ENCODE measurements at places on chromosomes 7 and 10. TPM values are rescaled to one million over a fixed set of nuclear protein-coding genes. Genes with fewer than 3 reads are reported as not detected.

DNA sequence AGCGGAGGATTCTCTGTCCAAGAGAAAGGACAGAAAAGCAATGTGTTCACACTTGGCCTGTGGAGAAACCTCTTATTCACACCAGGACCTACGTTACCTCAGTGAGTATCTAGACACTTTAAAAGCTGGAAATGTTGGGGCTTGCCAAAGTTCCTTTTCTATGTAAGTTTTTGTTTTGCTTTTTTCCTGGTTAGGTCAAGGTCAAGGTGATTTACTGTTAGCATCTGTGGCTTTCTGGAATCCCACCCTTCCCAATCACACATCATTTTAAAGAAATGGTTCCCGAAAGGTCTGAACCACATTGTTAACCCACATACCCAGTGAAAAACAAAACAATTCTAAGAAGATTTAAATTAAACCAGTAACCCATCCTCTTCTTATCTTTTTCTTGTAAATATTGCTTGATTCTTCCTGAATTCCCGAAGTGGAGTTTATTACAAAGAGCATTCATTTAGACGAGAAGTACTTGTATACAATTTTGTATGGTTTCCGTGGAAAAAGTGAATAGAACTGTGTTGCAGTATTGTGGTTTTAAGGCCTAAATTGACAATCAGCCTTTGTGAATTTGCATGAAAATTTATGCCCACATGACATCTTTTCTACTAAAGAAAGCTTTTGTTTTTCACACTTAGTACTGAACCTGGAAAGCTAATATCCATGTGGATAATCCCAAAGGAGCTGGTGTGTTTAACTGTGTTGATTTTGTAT is 827.0 kb upstream of the IGFBP3 start:
- no peak for ATAC-seq

The IQCE gene
- total RNA-seq: 7.5 TPM

The TAS2R3 gene
- 0.96 TPM for total RNA-seq

DNA sequence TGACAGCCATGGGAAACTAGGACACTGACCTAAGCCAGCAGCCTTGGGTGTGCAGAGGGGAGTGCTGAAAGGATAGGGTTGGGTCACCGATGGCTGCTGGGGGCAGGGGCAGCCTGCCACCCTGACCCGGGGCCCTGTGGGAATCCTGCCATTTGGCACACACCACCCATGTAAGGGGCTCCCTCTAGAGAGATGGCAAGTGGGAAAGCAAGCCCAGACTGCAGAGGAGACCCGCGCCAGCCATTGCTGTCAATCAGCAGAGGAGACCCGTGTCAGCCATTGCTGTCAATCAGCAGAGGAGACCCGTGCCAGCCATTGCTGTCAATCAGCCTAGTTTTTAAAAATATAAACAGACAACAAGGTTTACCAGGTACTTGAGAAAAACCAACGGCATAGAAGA is 27.4 kb upstream of the PRKAG2 start:
- ATAC-seq: no peak

DNA sequence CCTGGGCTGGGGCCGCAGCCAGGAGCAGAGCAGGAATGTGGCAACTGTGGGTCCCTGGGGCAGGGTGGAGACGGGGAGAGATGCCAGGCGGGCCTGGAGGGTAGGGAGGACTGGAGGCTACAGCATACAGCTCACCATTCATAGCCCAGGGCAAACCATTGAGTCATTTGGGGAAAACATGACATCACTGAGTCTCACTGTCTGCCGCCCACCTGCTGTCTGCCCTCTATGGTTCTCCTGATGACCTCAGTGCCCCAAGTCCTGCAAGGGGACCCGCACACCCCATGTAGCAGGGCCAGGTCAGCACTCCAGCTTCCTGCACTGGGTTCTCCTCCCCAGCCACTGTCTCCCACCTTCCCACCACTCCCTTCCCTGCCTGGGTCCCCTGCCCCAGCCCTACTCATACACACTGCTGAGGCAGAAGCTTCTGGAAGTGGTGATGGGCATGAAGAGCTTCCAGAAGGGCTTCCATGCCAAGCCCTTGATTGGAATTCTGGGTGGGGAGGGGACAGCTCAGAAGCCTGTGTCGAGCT is 10.4 kb downstream of the CHST3 start:
- ATAC-seq: peak; percentile 26

The INA gene
- total RNA-seq: 1.4 TPM

DNA sequence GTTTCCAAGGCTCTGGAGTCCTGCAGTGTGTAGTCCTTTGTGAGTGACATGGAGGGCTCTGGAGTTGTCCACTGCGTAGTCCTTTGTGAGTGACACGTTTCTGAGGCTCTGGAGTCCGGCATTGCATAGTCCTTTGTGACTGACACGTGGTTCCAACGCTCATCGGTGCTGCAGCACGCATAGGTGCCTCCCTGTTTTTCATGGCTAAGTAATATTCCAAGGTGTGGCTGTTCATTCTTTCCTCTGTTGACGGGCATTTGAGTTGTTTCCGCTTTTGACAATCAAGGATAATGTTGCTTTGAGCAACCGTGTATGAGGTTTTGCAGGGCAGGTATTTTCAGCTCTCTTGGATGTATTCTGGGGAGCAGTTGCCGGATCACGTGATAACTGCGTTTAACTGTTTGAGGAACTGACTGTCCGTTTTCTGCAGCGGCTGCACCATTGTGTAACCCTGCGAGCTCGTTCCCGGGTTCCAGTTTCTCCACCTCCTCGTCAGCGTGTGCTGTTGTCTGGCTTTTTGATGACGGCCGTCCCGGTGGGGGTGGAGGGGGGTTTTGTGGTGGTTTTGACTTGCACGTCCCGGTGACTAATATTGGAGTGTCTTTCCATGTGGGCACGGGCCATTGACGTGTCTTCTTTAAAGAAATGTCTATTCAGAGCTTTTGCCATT is 21.1 kb downstream of the FAM20C start:
- no peak for ATAC-seq

- ATAC-seq: no peak
These were observed 40.4 kb downstream of the MTURN start for GRCh38 chr7:30175180-30175579.

DNA sequence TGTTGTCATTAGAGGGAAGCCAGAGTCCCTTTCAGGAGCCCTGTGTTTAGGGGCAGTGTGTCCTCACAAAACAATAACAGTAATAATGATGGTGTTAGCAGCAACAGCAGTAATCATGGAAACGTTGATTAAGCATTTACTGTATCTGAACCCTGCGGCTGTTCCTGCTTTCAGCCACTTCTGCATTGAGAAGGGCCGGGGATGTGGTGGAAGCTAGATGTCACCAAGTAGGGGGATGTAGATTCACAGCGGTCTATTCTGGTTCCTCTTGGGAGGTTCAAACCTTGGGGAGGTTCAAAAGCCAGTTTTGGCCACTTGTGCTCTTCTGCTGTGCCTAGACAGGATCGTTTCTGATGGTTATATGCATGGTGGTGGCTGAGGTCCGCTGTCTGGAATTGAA is 44.8 kb downstream of the PRPF18 start:
- peak; percentile 15 for ATAC-seq

GRCh38 chr10:106076496-106076895 is 1088.0 kb downstream of the SORCS1 start:
- ATAC-seq: no peak

- ATAC-seq: no peak
These were observed 18.0 kb upstream of the TBXAS1 start for GRCh38 chr7:139811066-139811465.

The CLRN3 gene
- not detected for total RNA-seq

The NUPR2 gene
- 0.32 TPM for total RNA-seq

The TRIP6 gene
- 61.1 TPM for total RNA-seq

GRCh38 chr10:31778627-31779026 is 150.0 kb downstream of the ARHGAP12 start:
- ATAC-seq: no peak

The CYP3A5 gene
- total RNA-seq: 26.4 TPM

DNA sequence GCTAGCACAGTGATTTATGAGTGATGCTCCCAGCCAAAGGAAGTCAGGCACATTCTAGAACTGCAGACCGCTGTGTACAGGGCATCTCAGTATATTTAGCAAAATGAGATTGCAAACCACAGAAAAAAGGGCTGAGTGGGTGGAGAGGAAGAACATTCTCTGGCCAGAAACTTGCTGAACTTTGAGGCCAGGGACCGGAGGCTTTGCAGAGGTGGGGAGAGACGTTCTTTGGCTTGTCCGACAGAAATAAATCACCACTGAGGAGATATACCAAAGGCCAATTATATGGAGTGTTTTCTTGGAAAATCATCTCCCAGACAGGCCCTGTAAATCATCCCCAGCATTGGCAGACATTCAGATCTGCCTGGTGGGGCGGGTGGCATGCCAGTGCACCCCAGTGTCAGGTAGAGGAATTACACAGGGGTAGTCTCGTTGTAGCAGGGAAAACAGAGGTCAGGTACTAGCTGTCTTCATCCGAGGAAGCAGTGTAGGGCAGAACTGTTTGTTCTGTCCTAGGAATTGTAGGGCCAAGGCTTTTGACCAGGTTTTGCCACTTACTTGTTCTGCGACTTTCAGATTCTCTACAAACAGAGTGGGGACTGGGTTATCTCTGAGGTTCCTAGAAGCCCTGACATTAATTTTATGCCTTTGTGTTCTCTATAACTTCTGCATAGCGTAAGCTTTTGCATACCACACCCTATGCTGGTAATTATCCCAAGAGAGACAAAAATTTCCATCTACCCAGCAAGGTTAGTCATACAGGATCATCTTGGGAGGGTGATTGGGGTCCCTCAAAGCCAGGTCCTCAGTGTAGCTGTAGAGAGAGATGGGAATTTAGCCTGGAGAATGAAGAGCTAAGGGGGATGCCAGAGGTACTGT is 655.6 kb downstream of the LRMDA start:
- peak; percentile 78 for ATAC-seq

GRCh38 chr10:101118031-101118430 is 13.1 kb upstream of the TLX1 start:
- no peak for ATAC-seq

- ATAC-seq: no peak
These were observed 21.8 kb upstream of the MYL7 start for GRCh38 chr7:44162785-44163395.

GRCh38 chr10:12333380-12334185 is 15.8 kb upstream of the CAMK1D start:
- ATAC-seq: peak; percentile 93

GRCh38 chr7:103120362-103120761 is 28.5 kb downstream of the NAPEPLD start:
- no peak for ATAC-seq

- ATAC-seq: no peak
These were observed 46.6 kb upstream of the COL1A2 start for GRCh38 chr7:94348142-94348541.

The SSBP1 gene
- 105 TPM for total RNA-seq

The GPRIN2 gene
- total RNA-seq: 4.5 TPM

The CNTNAP2 gene
- total RNA-seq: 1.2 TPM

- no peak for ATAC-seq
These were observed 30.1 kb upstream of the NAMPT start for GRCh38 chr7:106314875-106315274.

GRCh38 chr7:127959770-127960169 is 71.5 kb downstream of the LRRC4 start:
- ATAC-seq: no peak

The MUC12 gene
- 0.16 TPM for total RNA-seq

DNA sequence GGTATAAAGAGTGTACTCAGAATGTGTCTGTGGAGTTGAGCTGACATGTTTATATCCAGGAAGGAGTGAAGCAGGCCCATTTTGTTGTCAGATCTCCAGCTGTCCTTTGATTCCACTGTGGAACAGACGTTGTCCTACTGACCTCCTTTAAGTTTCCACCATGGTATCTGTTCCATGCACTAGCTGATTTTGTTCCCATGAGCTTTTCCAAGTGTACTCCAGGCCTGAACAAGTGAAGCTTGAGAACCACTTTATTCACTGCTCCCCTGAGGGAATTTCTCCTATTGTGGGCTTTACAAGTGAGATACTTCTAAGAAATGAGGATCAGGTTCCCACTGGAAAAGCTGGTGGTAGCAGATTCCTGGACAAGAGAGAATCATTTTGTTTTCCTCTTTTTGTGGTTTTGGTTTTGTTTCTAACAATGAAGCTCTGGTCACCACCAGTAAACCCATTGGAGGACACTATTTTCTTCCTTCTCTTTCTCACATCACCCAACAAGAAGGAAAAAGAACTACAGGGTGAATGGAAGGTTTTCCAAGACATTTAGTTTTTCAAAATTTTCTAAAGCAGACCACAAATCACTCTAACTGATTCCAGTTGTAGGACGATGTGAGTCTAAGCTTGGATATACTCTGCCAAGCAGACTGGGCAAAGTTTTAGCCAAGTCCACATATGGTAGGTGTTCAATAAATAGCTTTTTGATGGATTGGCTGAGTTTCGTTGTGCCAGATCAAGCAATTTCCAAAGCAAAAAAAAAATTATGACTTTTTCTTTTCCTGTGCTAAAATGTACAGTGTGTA is 144.2 kb downstream of the JCAD start:
- no peak for ATAC-seq

GRCh38 chr7:30703756-30704155 is 21.5 kb upstream of the CRHR2 start:
- no peak for ATAC-seq

- ATAC-seq: no peak
These were observed 265.2 kb upstream of the PPP2R2D start for GRCh38 chr10:131635564-131636015.

- no peak for ATAC-seq
These were observed 95.8 kb upstream of the AGBL3 start for GRCh38 chr7:134890246-134891240.

The KCNIP2 gene
- 0.84 TPM for total RNA-seq

DNA sequence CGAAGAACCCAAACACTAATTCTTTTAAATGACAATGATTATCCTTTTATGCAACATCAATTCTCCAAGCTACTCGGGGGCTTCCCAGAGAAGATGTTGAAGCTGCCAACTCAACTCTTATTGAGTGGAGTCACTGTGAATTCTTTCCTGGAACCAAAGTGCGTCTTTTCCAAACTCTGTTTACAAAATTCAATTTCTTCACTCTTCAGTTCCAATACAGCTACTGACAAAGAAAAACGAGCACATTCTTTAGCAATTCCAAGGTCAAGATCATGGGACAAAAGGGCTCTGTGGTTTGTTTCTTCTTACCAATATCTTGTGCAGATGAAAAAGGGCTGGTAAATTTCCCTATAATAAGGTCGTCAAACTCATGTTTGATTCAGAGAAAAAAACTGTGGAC is 74.2 kb downstream of the FAS start:
- no peak for ATAC-seq

DNA sequence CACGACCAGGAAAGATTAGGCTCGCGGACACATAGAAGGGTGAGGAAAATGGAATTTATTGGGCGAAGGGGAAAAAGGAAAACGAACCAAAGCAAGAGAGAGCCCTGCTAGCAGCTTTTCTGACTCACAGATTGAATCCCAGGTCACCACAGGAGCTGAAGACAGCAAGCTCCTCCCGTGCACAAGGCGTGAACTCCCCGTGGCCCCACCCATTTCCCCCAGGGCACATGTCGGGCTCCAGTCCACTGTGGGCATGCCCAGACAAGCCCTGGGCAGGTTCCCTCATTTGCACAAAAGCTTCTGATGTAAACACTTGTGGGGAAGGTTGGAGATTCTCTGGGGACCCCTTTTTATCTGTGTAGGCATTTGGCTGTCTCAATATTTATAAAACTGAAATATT is 582.4 kb downstream of the SUGCT start:
- peak; percentile 99 for ATAC-seq

The ANKRD1 gene
- total RNA-seq: 0.24 TPM

DNA sequence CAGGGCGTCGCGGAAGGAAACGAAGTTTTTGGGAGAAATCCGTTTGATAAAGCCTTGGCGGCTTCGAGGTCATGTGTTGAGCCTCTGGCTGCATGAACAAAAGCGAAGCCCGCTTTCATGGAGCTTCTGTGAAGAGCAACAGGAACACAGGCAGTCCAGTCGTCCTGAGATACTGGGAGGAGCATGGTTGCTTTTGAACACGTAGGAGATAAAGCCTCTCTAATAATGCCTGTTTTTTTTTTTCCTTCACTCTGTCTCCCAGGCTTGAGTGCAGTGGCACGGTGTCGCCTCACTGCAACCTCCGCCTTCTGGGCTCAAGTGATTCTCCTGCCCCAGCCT is 473 bp upstream of the ZNF32 start:
- ATAC-seq: no peak
